Stimulated activated CD8-positive, alpha-beta memory T cell treated with anti-CD3 and anti-CD28 coated beads, Interleukin-4, amount 100 ng/mL, for 4 hours (primary cell): ENCODE measurements at places on chromosomes 5 and 9.

DNA sequence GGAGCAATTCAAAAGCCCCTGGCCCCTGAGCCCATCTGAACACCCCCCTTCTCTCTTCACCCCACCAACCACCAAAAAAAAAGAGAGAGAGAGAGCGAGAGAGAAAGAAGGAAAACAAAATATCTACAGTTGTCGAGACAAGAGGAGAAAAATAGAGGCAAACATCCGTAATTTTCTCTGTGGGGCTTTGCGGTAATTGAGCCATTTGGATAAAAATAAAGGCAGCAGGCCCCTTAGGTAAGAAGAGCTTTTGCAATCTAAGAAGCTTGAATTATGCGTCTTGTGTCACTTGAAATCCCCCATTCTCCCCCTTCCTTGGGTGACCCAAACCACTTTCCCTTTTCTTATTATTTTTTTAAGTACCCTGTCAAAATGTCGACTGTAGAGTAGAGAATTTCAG, 35.5 kb upstream of the FUBP3 start:
- no peak for DNase-seq

DNA sequence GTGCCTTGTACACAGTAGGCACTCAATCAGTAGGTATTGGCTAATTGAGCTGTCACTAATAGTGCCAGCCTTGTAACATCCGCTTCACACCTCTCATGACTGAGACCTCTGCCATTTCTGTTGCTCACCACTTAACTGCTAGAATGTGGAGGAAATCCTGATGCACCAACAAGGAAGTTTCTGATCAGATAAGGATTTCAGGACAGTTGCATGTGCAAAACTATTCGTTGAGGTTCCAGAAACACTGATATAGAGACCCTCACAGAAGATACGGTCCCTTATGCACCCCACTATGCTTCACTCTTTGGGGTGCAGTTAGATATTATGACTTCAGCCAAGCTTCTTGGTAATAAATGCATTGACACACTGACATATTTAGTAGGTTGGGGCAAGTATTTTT, 10.7 kb downstream of the SAP30L start:
- DNase-seq, result no peak

- no peak for DNase-seq
Observed at GRCh38 chr5:33046091-33046490, 335.0 kb downstream of the NPR3 start.

- DNase-seq, result no peak
Observed at GRCh38 chr5:169828385-169828784, 151.9 kb downstream of the INSYN2B start.

DNA sequence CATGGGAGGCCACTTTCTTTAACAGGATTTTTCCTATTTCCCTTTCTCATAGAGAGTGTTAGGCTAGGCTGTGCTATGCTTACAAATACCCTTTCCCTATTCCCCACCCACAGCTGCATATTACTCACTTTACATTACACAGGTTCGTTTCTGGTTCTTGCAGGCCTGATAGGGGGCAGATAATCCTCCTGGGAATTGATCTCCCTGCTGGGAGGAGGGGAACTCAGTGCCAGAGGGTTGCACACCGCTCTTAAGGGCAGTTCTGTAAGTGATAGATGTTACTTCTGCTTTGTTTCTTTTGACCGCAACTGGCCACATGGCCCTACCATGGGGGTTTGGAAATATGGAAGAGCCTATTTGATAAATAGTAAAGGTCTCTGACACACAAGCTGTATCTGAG, 54.0 kb upstream of the NTRK2 start:
- DNase-seq, result no peak

DNA sequence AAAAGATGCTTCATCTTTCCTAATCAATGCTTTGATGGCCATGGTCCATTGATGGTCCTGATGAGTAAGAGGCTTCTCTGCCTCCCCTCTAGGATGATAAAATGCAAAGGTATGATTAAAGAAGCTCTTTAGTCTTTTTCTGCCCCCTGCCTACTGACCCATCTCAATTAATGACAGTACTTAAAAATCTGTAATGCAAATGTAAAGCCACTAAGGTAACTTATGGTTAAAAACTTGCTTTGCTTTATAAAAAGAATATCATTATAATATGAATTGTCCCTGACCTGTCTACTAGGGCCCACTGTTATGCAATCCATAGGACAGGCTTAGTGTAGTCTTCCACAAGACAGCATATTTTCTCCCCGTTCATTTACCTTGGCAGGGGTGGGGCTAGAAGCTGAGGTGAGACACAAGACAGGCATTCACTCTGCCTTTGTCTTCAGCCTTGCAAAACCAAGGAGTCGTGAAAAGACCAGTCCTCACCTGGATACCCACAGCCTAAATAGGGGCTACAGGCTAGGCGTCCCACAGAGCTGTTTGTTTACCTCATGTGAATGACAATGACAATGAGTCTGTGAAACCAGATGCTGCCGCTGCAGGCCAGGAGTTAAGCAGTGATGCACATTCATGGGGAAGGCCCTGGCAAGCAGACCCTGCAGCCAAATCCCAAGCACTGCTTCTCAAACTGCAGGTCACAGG, 60.4 kb downstream of the BNC2 start:
- no peak for DNase-seq

DNA sequence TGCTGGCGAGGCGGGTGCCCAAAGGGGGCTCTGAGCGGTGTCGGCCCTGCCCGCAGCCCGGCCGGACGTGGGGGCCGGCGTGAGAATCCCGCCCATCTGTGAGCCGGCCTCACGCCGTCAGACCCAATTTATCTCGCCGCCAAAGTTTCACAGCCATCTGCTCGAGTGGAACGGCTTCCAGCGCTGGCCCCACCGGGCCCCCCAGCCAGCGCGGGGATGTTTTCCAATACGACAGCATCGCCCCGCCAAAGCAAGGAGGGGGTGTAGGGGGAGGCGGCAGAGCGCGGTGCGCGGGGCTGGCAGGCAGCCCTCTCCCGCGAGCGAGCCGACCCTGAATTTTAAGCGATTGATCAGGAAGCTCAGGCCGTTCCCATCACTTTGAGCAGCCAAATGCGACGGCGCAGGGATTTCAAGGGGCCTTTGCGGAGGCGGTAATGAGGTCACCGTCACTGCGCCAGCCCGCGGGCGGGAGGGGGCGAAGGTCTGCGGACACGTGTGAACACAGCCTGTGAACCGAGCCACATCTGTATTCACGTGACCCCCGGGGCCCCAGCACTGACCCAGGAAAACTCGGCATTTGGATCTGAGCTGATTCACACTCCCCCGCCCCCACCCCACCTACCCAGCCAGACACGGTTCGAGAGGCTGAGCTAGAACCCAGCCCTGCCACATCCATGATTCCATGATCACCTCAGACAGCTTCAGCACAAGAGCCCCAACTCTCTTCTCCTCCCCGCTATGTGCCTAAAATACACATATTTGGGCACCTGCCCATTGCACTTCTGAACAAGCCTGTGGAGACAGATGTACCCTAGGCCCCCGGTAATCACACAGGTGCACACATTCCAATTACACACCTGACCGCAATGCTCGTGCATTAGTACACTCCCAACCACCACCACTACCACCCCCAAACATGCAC, 47.8 kb upstream of the PSD2 start:
- DNase-seq, result peak; percentile 62

DNA sequence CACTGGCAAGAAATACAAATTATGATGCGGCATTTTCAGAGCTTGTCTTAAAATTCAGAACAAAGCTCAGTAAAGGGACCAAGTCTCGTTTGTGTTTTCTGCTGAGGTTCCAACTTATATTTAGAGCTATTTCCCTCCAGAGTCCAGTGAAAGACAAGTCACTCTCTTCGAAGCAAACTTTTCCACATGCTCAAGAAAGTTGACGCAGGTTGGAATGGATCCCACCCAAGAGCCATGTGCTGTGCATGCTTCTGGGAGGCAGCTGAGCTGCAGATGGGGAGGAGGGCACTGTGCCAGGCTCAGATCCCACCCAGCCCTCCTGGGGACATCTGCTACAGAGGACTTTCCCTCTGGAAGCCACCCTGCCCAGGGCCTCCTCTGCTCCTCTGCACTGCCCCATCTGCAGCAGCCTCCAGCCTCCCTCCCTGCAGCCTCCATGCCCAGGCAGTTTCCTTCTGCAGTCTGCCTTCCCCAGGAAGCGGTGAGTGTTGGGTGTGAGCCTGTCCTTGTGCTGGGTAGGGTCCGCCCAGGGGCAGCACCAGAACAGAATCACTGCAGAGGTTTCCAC, 75.3 kb downstream of the COL23A1 start:
- no peak for DNase-seq

GRCh38 chr5:135738564-135738875, 95.9 kb upstream of the SLC25A48 start:
- DNase-seq, result no peak

DNA sequence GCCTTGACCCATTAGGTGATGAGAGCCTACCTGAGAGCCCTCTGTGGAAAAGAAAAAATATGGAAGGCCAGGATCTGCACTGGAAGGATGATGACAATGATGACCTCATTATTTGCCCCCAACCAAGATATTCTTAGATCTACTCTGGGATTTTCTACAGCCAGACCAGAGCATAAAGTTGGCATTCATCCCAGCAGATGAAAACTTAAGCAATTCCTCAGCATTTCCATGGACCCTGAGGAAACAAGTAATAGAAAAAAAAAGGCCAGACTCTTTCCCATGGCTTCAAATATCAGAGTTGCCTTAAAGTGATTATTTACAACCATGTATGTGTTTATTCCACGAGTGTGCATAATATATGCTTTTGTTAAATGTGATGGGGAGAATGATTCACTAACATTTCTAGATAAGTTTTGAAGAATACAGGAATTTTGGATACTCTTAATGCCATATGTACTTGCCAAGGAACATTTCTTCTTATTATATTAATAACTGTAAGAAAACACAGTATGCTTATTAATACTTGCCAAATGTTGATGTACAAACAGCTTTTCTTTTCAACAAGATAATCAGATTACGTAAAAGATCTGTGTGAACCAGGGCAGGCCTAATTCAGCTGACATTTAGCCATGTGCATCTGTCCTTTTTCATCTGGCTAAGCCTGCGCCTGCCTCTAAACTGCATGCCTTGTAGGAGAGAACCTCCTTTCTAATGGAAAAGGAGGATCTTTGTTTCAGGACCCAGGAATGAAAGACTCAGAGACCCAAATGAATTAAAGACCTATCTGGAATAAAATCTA, 94.8 kb downstream of the ARRDC3 start:
- DNase-seq, result no peak

DNA sequence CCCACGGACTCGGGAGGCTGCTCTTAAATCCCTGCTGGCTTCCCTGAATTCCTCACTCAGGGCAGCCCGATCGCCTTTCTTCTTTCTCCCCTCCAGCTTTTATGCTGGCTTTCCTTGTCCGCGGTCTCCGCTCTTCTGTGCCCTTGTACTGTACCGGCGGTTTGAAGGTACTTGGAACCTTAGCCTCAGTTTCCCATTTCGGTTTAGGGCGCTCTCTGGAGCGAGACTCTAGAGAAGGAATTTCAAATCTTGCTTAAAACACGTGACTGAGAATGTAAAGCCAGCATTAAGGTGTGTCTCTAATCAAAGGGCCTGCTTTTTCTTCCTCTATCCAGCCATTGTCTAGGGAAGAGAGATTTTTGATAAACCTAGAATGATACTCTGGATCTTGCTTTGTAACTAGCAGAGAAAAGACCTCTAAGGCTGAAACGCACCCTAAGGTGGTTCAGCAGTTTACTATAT, 650 bp downstream of the GPR107 start:
- DNase-seq, result no peak

- no peak for DNase-seq
Observed at GRCh38 chr5:143886096-143886495, 74.1 kb downstream of the HMHB1 start.

DNA sequence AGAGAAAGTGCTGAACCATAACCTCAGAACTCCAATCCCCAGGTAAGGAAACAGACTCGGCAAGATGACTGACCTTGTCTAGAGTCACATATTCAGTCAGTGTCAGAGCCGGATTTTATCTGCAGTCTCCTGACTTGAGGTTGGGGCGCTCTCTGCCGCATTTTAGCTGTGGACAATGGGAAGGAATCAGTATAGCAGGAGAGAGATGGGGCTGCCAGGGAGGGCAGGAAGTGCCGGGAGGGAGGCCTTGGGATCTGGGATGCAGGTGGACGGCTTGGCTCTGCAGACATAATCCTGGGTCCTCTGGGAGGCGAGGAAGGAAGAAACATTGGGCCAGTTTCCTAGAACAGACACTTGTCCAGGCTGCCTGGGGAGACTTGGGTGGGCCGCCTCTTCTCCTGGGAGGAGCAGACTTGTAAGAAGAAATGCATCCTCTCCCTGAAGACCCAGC, 39.7 kb upstream of the COL15A1 start:
- no peak for DNase-seq

GRCh38 chr9:34513567-34514214, 9.1 kb downstream of the ENHO start:
- no peak for DNase-seq

GRCh38 chr5:111635916-111636570, 121.0 kb downstream of the NREP start:
- no peak for DNase-seq

DNA sequence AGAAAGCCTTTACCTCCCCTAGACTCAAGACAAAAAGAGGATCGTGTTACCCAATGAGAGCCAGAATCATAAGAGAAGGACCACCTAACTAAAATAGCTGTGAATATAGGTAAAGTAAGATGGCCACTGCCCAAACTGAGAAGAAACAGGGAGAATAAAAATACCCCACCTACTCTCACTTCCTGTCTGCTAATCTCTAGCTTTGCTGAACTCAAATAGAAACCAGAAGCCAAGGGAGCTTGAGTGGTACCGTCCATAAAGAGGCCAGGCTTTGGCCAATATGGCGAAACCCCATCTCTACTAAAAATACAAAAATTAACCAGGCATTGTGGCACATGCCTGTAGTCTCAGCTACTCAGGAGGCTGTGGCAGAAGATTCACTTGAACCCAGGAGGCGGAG, 123.0 kb upstream of the FST start:
- DNase-seq, result no peak

- DNase-seq, result no peak
Observed at GRCh38 chr5:159899067-159900049, 16.9 kb upstream of the ADRA1B start.

DNA sequence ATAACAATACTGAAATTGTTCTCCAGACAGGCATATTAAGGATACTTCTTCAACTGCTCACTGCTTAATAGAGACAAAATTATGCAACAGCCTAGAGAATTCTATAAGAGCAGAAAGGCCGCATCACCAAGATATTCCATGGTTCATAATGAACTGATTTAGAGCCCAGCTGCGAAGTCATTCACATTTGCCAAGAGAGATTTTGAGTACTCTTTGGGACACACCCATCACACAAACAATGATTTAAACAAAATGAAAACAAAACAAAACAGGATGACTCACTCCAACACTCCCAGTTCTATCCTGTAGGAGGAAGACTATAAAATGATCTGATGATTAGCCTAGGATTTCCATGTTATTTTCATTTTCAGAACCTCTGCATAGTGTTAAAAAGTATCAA, 145.7 kb upstream of the GNA14 start:
- DNase-seq, result no peak
